Osteoblast (primary cell): ENCODE measurements at places on chromosomes 4 and X.

- DNase-seq, result no peak
Measured at GRCh38 chr4:155908187-155909139, 5.0 kb downstream of the TDO2 start.

GRCh38 chr4:8071766-8072165 lies 86.8 kb downstream of the ABLIM2 start:
- no peak for DNase-seq

DNA sequence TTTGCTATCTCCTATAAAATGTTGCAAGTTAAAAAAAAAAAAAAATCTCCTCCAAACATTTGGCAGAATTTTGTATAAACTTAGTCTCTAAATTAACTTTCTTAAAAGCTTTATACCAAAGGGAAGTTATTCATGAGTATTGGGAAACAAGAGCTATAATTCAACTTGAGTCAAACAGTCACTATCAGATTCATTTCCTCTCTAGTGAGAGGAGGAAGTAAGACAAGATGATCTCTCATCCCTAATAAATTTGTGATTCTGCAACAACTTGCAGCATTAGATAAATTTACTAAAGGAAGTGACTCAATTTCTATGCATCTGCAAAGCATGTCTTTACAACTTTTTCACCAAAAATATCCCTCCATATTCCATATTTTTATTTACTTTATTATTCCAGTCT lies 135.4 kb upstream of the GNPDA2 start:
- DNase-seq, result peak; percentile 30

GRCh38 chr4:38621028-38621684 lies 42.8 kb upstream of the KLF3 start:
- DNase-seq, result peak; percentile 71

DNA sequence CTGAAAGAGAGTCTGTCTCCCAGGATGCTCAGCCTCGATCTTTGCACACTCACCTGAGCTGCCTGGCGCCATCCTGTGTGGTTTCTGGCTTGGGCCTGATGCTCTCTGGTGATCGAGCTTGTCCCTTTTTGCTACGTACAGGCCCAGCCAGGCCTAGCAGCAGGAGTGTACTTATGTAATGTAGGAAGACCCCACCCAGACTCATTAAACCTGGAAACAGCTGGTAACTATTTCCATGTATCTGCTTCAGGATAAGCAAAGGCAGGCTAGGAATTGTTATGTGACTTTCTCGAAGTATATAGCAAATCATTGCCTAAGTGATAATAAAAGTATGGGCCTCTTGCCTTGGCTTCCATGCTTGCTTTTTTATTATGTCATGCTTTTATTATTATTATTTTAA lies 18.6 kb upstream of the ARSJ start:
- no peak for DNase-seq

- DNase-seq, result no peak
Measured at GRCh38 chr4:3022651-3023050, 51.7 kb downstream of the HTT-AS start.

DNA sequence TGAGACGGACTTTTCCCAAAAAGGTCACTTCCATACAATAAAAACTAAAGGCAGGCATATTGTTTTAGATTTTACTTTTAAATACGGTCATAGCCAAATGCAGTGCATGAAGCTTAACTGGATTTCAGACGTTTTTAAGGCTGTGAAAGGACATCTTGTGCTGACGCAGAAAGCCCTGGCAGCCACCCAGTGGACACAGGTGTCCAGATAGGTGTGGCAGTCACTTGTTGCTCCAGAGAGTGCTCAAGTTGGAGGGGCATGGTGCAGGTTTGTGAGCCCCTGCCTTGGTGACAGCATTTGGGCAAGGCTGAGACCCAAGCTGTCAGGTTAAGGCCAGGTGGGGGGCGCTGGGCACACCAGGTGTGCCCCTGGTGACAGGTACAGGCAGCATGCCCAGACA lies 135.8 kb upstream of the TBL1X start:
- no peak for DNase-seq

- no peak for DNase-seq
Measured at GRCh38 chr4:3406021-3406420, 35.7 kb upstream of the HGFAC start.

DNA sequence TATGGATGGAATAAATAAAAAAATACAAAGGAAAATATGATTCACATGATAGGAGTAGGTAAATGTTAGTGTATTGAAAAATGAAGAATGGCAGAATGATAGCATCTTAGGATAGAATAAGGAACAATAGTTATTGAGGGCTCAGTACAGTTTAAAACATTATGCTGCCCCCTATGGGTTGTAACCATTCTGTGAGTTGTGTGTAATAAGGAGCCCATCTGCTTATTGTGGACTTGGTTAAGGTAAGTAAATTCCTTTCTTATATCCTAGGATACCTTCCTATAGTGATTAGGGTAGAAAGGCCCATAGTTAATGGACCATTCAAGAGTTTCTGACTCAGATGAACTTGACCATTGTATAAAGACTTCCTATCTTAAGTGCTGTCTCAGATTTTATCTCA lies 195.8 kb downstream of the PDHA2 start:
- DNase-seq, result no peak

DNA sequence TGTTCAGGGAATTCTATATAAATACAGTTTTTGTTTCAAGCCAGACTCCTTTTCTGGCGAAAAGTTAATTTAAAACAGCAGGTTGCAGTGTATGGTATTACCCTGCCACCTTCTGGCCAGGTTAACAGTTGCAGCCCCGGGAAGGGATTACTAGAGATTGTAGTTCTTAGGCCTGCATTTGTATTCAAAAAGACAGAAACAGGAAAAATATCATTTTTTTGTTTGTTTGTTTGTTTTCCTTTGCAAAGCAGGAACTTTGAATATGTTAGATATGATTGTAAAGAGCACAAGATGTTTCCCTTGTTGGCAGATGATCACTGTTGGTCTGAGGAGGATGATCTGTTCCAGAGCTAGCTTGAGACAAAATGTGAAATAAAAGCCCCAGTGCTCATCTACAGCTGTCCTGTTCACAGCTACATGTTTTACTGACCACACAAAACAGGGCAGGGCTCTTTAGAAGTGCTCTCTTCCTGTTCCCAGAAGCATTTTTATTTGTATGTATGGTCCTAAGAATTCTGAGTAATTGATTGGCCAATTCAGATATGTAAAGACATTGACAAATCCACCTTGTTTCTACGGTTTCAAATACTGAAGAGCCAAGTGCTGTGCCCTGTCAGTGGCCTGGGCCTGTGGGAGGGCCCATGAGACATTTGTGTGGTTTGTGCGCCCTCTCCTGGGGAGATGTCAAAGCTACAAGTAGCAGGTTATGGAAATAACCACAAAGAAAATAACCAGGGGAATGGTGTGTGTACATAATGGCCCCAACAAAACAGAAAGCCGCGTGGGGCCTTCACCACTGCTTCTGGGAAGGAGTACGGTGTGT lies 57.9 kb downstream of the CLDN22 start:
- peak; percentile 47 for DNase-seq

- no peak for DNase-seq
Measured at GRCh38 chr4:183158062-183158461, 59.0 kb downstream of the WWC2 start.

DNA sequence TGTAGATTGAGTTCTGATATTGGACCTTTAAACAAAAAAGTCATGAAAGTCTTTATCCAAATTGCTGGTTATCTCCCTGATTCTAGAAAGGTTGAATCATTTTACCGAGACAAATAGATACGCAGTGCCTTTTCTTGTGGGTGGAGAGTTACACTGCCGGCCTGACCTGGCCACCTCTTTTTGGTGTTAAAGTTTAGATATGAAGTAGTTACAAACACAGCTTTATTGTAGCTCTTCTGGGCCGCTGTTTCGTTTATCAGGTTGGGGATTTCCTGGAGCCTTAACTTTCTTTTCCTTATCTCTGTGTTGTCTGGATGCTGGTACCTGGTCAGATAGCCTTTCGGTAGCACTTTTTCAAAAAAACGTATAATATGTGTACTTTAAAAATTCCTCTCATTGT lies 31.0 kb downstream of the FNIP2 start:
- no peak for DNase-seq

GRCh38 chr4:165537028-165537648 lies 158.3 kb downstream of the CPE start:
- peak; percentile 3 for DNase-seq

DNA sequence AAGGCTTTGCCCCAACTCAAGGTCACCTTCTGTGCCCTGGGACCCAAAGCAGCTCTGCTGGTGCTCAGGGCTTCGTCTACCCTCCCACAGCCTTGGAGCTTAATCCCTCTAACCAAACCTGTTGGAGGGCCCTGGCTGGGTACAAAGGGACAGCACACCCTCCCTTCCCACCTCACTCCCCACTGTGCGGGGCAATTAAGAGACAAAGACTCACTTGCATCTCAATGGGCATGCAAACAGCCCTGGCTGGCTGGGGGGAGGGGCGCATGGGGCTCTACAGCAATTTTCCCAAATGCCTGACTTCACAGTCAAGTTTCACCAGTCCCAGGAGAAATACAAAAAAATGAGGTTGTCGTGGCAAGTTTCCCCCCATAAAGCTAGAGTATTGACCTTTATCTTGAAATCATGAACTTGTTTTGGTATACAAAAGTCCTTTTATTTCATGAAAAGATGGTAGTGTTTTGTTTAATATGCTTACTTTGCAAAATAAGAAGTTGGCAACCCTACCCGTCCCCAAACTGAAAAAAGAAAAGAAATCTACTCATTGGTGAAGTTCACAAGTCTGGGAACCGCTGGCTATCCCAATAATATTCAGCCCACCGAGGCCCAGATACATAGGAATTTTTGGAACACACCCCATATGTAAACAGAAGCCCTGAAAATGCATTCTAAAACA lies 4.1 kb upstream of the CD99L2 start:
- DNase-seq, result no peak

DNA sequence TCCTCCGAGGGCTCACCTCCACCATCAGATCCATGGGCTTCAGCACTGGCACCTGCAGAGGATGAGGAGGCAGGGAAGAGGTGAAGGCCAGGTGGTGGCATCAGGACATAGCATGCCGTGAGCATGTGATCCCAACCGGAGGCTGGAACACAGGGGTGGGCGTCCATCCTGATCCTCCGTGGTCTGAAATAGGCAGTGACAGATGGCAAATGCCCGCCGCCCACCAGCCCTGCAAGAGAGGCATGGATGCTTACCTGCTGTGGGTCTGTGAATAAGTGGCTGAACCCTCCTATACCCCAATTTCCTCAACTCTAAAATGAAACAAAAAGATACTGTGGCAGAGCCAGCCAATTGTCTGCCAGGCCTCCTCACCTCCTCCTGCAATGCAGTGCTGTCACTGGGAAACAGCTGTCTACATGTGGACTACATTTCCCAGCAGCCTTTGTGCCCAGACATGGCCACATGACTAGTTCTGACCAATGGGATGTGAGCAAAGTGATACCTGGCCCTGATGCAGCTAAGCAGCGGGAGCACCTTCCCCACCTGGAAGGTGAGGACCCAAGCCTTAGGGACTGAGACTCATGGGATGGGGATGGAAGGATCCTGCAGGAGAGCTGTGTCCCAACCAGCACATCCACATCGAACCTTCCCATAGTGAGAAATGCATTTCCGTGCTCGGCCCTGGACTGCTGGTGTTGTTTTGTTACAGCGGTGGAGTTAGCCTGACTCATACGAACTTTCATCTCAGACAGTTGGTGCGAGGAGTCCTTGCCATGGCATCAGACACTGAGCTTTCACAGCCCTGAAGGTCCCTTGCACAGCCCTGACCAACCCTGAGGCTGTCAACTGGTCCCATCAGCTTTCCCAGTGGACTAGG lies 99.5 kb downstream of the PPP2R2C start:
- DNase-seq, result peak; percentile 97

GRCh38 chrX:40273356-40274050 lies 175.7 kb upstream of the BCOR start:
- DNase-seq, result peak; percentile 54

GRCh38 chrX:130829526-130830515 lies 73.2 kb downstream of the ENOX2 start:
- DNase-seq, result no peak

DNA sequence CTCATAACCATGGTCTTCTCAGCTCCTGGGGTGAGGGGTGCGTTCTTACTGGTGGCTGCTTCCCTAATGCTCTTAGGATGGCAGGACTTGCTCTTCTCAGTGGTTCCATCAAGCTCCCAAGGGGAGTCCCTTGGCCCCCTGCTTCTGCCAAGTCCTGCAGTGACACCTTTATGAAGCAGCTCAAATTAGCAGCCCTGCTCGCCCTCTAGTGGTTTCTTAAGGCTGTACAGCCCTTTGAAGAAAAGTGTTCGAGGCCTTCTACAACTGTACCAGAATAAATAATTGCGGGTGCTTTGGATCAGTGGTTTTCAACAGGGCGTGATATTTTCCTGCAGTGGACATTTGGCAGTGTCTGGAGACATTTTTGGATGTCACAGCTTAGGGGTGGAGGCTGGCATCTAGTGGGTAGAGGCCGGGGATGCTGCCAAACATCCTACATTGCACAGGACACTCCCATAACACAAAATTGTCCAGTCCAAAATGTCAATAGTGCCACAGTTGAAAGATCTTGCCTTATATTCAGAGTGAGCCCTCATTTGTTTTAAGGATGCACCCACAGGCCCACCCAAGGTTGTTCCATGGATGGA lies 204.7 kb upstream of the S100G start:
- DNase-seq, result peak; percentile 72

- DNase-seq, result no peak
Measured at GRCh38 chr4:116953947-116954346, 131.4 kb downstream of the TRAM1L1 start.

DNA sequence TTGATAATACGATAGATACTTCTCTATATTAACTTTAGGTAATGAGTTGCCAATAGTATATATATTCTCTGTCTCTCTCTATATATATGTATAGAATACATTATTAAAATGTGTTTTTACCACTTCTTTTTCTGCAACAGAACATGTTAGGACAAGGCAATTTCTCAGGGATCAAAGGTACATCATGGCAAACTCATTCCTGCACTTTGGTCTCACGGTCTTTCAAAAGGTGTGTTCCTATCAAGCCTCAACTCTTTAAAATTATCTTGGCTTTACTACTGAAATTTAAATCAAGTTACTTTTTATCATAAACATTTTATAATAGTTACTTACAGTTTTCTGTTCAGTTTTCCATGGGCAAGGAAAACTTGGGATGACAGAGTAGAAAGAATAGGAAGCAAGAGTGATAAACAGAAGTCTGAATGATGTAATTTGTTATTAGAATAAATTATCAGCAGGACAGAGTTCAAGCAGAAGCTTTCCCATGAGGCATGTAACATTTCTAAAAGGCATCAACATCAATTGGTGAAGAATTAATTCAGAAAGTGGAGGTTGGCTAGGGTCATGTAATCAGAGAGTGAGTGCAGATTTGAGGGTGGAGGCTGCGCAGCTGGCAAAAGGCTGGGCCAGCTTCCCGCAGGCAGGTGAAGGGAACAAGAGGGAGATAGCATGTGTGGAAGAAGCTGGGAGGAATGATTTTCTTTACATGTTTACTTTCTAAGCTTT lies 59.7 kb upstream of the LRAT start:
- DNase-seq, result no peak

- DNase-seq, result peak; percentile 60
Measured at GRCh38 chr4:16225167-16225862, 956 bp downstream of the TAPT1 start.

DNA sequence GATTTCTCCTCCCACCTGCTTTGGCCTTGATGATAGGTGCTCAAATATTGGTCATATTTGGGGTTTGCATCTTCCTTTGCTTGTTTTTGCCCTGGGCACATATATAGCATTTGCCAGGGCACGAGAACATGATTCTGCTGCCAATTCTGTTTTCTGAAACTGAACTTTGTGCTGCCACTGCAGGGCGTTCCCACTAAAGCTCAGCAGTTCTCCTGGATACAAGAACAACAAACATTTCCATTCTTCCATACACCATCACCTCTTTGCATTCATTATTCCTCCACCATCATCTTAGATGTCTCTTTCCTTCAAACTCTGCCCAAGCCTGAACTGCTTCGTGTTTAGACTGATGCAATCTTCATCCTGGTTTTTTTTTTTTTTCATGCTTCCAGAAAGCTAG lies 36.3 kb upstream of the GATB start:
- no peak for DNase-seq
